Activated CD4-positive, alpha-beta memory T cell treated with anti-CD3 and anti-CD28 coated beads, Interleukin-2, amount 10 ng/mL, durations not matched to agents 7 days and 5 days (primary cell): ENCODE measurements at places on chromosomes 7 and 10. TPM values are rescaled to one million over a fixed set of nuclear protein-coding genes. Genes with fewer than 3 reads are reported as not detected.

DNA sequence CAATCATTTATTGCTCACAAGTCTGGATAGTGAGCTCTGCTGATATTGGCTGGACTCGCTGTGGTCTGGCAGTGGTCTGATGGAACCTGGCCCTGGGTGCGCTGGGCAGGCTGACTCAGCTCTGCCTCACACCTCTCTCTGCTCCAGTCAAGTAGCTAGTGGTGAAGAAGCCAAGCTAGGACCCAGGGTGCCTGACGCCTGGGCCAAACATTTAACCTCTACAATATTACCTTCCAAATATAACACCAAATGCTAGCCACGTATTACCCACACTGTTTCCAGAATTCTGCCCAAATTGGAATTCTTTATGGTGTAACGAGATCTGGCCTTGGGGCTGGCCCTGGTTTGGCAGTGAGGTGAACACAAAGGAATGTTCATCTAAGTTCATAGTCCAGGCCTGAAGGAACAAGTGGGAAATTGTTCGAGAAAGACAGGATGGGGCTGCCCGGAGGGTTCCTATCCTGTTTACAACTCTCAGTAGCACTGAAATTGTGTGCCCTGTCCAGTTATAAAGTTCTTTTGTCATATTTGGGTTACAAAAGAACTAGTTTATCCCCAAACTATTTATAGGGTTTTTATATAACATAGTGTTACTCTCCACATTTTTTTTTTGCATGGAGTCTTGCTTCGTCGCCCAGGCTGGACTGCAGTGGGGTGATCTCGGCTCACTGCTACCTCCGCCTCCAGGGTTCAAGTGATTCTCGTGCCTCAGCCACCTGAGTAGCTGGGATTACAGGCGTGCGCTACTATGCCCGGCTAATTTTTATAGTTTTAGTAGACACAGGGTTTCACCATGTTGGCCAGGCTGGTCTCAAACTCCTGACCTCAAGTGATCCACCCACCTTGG is 16.3 kb downstream of the OR2AE1 start:
- no peak for DNase-seq

DNA sequence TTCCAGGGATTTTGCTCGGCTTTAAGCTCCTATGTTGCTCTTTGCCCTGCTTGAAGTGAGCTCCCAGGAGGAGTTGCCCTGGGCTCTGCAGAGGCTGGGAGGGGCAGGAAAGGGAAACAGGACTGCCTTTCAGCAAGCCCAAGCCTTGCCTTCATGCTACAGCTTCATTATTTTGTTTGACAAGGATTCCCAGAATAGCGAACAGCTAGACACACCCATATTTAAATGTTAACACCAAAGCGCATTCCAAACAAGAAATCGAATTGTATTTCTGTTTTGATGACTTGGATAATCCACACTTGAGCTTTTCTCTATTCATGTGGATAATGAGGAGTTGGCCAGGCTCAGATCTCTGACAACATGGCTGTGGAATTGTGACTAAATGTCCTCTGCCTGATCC is 6.3 kb downstream of the KIAA1217 start:
- no peak for DNase-seq

DNA sequence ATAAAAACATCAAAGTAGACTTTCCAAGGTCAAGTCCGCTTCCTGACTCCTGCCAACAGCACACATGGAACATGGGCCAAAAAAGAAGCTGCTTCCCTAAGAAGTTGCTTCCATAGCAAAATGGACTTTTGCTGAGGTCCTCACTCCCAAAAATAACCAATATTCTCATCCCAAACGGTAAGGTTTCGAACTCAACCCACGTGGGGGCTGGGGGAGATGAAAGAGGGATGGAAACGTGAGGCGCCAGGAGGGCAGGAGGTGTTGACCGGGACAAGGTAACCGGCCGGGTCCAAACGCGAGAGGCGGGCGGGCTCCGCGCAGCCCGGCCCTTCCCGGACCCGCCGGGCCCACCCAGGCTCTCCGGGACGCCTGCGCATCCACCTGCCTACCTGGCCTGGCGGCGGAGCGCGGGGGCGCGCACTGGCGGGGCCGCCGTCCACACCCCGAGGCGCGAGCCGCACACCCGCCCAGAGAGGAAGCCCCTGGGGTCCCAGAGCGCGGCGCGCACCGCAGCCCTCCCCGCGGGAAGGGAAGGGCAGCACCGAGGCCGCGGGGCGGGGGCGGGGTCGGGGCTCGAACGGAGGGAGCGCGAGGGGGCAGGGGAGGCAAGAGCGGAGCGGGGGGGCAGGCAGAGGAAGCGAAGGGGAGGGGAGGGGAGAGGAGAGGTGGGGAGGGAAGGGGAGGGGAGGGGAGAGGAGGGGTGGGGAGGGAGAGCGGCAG is 742 bp downstream of the LMBR1 start:
- DNase-seq = peak; percentile 69

- no peak for DNase-seq
These were observed 29.7 kb upstream of the MTERF1 start for GRCh38 chr7:91910171-91910570.

DNA sequence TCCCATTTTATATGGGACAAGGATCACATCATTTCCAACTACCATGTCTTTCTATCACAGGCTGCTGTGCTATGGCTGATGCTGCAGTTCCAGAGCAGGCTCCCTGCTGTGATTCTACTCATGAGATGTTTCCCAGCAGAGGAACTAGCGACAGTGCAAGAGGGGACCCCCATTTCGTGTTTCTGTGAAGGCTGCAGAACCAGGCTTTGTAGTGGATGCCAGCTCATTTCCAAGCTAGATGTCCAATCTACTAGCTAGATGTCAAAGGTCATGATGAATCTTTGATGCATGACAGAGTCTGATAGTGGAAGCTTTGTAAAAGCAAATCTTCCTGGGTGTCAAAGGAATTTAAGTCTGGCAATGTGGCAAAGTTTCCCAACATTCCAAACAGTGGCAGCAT is 21.2 kb upstream of the MYO3A start:
- no peak for DNase-seq

DNA sequence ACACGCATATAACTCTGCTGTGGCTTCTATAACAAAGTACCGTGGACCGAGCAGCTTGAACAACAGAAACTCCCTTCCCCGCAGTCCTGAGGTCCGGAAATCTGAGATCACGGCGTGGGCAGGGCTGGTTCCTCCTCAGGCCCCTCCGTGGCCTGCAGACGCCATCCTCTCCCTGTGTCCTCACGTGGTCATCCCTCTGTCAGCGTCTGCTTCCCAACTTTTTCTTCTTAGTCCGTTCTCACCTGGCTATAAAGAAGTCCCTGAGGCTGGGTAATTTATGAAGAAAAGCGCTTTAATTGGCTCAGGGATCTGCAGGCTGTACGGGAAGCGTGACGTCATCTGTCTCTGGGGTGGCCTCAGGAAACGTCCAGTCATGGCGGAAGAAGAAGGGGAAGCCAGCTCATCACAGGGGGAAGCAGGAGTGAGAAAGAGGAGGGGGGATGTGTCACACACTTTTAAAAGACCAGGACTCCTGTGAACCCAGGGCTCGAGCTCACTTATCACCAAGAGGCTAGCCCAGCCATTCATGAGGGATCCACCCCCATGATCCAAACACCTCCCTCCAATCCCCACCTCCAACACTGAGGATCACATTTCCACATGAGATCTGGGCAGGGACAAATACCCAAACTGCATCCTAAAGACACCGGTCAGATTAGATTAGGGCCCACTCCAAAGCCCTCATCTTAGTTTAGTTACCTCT is 91.2 kb upstream of the INSIG1 start:
- DNase-seq = peak; percentile 79

GRCh38 chr10:69636626-69637605 is 6.9 kb downstream of the FAM241B start:
- DNase-seq = peak; percentile 44

- no peak for DNase-seq
These were observed 27.7 kb upstream of the NRBF2 start for GRCh38 chr10:63105225-63106110.

DNA sequence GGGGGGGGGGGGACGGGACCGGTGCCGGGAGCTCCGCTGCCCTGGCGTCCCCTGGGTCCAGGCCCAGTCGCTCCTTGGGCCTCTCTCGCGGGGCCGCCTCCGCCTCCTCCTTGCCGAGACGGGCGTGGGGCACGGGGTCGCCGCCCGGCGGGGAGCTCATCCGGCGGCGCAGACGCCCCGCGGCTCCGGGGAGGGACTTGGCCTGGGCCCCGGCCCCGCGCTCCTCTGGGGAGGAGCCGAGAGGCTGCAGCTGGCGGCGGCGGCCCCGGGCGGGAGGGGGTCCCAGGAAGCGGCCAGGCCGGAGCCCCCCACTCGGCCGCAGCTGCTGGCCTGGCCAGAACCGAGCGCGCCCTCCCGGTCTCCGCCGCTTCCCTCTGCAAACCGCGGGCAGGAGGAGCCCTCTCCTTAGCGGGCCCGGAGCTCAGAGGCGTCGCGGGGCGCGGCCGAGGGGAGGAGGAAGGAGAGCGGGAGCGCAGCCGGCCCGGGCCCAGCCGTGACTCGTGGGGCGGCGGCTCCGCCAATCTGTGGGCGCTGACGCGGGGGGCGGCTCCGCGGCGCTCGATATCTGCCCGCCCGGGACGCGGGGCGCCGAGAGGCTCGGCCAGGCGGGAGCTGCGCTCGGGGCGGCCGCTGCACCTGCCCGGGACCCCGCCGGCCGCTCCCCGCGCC is at the start of gene FAM20C:
Gene FAM20C, plus strand, starts transcription at position 591 of the 669 bp plus-strand sequence. CDS start 629 bp downstream, outside the sequence.
- DNase-seq = no peak

DNA sequence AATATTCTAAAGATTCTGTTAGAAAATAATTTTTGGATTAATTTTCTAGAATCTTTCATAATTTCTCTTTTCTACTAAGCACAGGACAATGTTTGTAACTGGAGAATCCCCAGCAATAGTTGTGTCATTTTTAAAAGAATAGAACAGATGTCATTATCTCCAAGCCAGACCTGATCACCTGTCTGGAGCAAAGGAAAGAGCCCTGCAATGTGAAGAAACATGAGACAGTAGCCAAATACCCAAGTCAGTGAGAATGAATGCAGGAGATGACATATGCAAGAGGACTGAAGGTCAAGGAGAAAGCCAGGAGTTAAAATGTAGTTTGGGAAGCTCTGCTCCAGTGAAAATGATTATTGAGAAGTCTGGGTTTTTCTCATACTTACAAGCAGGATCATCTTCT is 25.4 kb upstream of the ZNF138 start:
- no peak for DNase-seq

DNA sequence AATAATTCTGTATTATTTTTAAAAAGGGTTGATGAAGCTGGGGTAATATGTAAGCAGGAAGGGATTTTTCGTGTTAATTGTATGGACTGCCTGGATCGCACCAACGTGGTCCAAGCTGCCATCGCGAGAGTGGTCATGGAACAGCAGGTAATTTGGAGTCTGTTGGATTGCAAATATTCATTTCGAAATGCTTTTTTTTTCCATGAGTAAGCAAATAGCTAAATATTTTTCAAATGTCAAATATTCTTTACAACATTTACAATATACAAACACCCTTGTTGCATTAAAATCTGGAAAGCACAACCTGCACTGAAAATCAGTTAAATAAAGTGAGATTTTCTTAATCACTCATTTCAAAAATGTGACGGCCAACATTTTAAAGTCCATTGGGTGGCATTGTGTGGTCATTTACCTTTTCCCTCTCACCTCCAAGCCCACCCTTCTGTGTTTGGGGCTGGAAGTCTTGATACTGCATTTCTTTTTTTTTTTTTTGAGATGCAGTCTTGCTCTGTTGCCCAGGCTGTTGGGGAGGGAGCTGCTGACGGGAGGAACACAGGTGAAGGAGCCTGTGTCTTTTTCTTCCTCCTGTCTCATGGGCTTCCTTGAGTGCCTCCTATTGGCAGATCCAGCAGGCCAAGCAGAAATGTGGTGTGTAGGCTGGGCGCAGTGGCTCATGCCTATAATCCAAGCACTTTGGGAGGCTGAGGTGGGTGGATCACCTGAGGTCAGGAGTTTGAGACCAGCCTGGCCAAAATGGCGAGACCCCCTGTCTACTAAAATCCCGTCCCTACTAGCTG is 66.1 kb downstream of the MCMBP start:
- no peak for DNase-seq

DNA sequence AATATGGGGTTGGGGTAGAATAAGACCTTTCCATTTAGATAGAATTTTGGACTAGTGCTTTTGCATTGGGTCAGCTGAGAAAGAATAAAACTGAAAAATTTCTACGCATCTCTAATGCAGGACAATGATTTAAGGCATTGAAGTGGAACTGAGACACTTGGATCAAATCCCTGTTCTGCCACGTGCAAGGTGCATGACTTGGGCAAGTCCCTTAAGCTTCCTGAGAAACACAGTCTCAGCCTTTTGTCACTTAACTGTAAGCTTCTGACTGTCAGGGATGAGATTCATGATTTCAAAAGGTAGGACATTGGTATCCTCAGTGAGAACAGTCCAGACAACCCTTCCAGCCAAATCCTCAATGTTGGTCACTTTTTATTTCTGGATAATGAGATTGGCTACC is 59.2 kb downstream of the ENTPD1 start:
- DNase-seq = no peak

GRCh38 chr7:38656968-38657367 is 25.8 kb upstream of the AMPH start:
- no peak for DNase-seq

DNA sequence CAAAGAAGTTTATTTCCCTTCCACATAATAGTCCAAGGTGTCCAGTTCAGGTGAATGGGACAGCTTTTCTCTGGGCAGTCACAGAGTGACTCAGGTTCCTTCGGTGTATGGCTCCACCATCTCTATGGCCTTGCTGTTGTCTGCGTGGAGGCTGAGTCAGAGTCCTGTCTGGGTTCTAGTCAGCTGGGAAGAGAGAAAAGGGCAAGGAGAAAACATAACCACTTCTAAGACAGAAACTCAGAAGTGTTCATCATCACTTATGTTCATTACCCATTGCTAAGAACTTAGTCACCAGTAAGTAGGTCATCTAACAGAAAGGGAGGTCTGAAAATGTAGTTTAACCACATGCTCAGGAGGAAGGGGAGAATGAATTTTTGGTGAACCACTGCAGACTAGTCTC is 32.4 kb upstream of the CCDC7 start:
- peak; percentile 28 for DNase-seq

- no peak for DNase-seq
These were observed 222.2 kb upstream of the SH2B2 start for GRCh38 chr7:102064361-102065025.

DNA sequence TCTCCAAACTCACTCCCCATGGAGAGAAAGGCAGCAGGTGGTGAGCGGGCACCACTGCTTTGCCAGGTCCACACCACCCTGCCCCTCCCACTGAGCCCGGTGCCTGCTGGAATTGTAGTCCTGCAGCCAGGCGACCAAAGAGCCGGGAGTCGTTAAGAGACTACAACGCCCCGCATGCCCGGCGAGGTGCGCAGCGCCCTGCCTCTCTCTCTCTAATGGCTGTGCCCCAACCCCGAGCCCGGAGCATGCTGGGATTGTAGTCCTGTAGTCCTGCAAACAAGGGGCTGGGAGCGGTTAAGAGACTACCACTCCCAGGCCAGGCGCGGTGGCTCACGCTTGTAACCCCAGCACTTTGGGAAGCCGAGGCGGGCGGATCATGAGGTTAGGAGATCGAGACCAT is 8.1 kb upstream of the ZNF727 start:
- no peak for DNase-seq

- peak; percentile 60 for DNase-seq
These were observed 11.0 kb downstream of the RASGEF1A start for GRCh38 chr10:43255634-43256431.

RSPH10B2 gene
- 0.43 TPM for total RNA-seq

TPST1 gene
- 0.28 TPM for total RNA-seq

TAS2R41 gene
- total RNA-seq = not detected

SYCE1 gene
- 0.13 TPM for total RNA-seq

CYP3A7 gene
- not detected for total RNA-seq

SEPHS1 gene
- 50.9 TPM for total RNA-seq

MXI1 gene
- total RNA-seq = 74.2 TPM

INA gene
- 0.13 TPM for total RNA-seq
